ENCODE measurements at places on chromosomes 1 and 21. TPM values are rescaled to one million over a fixed set of nuclear protein-coding genes. Genes with fewer than 3 reads are reported as not detected.

DNA sequence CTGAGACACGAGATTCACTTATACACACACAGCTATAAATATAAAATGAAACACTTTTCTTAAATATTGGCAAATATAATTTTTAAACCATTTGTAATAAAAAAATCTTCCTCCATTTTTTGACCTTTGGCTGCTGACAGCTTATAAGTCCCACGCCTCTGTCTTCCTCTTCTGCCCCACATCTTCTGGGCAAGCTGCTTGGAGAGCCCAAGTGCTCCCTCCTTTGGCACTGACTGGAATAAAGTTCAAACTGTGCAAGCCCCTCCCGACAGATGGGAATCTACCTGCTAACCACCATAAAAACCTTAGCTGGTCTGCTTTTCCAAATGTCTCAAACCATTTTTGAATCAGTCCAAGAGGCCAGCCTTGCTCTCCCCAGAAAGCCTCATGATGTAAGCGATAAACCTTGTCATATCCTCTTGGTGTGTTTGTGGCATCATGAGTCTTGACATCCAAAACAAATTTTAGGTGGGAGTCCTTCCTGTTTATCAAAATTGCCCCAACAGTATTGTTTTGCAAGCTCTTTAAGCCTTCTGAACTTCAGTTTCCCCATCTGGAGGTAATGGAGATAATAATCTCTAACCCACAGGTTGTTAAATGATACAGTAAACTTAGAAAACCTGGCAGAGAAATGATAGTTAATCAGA is 99.8 kb downstream of the SNX7 start:
- no peaks in the 10 kb centered on the region for H3K36me3 ChIP-seq
- H3K4me3 ChIP-seq = no peak overlapping the region
- no peak for DNase-seq
- H3K27me3 ChIP-seq = no peaks in the 10 kb centered on the region

- H3K4me1 ChIP-seq = no peaks in the 10 kb centered on the region
- H3K36me3 ChIP-seq = no peaks in the 10 kb centered on the region
- H3K27me3 ChIP-seq = no peaks in the 10 kb centered on the region
- DNase-seq = peak; percentile 39
- H3K27ac ChIP-seq = no peak overlapping the region
Observed at GRCh38 chr1:59903141-59903754, 23.3 kb downstream of the CYP2J2 start.

- no peak within 1 kb of the TSS for H3K4me3 ChIP-seq
- H3K27me3 ChIP-seq = no peaks in the 10 kb centered on the region
- H3K27ac ChIP-seq = no peak within 1 kb of the TSS
- no peaks in the 10 kb centered on the region for H3K4me1 ChIP-seq
- peaks cover 32% of the 10 kb centered on the region for H3K36me3 ChIP-seq
- DNase-seq = no peak
Observed at GRCh38 chr1:45623972-45624371, at the start of gene CCDC17. CCDC17 (minus strand) TSS chr1:45624054; CDS start chr1:45623909, 145 bp downstream.

DNA sequence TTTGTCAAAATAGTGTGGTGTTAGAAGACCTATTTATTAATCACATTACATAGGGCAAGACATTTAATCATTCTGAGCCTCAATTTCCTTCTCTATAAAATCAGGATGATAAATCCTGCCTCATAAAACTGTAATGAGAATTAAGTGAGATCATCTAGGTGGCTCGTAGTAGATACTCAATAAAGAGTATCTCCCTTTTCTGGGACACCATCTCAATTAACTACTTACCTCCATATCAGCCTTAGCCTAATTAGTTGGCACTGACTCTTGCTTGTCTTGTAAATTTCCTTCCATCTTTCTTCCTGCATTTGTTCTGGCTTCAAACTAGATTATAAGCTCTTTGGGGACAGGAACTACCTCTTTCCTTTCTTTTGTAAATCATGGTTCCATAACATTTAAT is 102.6 kb upstream of the TNR start:
- no peaks in the 10 kb centered on the region for H3K36me3 ChIP-seq
- H3K4me1 ChIP-seq = no peaks in the 10 kb centered on the region
- H3K27ac ChIP-seq = no peak overlapping the region
- DNase-seq = no peak

DNA sequence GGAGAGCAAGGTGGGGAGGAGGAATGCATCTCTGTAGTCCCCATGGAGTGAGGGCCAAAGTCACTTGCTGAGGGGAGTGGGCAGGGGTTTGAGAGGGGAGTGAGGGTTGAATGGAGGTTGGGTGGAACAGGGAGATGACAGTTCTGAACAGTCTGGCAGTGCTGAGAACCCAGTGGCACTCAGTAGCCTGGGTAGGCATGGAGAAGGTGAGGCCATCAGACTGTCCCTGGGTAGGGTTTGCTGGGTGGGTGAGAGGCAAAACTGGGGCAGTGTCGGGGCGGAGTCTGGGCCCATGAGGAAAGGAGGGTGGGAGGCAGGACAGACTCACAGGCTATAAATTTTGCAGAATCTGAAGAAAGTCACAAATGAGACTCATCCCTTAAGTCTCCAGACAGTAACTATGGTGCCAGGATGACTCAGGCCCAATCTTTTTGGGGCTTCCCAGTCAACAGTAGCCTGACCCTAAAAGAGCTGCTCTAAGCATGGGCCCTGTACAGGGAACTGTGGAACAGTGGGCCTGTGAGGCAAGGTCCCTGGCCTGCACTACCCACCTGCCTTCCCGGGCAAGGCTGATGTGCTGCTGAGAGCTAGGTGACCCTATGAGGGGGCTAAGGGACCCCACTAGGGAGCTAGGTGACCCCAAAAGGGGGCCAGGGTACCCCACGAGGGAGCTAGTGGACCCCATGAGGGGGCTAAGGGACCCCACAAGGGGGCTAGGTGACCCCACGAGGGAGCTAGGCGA is 51.0 kb upstream of the DMRTB1 start:
- H3K4me1 ChIP-seq = peaks cover 43% of the 10 kb centered on the region
- no peaks in the 10 kb centered on the region for H3K36me3 ChIP-seq
- DNase-seq = no peak
- H3K27me3 ChIP-seq = no peaks in the 10 kb centered on the region
- H3K27ac ChIP-seq = no peak overlapping the region

SLC35F3 gene
- total RNA-seq = not detected

SPRR2D gene
- total RNA-seq = not detected
